ENCODE measurements at places on chromosomes 2 and 18.

DNA sequence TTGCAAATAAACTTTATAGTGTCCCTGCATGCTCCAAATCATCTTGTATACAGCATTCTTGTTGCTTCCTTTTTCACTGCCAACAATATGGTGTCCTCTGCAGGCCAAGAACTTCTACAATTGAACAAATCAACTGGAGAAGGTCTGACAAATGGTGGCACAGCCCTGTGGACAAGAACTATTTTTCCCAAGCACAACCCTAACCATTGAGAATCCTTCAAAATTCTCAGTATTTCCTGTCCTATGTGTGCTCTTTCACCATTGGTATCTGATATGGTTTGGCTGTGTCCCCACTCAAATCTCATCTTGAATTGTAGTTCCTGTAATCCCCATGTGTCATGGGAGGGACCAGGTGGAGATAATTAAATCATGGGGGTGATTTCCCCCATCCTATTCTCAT, 865.1 kb upstream of the ACVR2A start:
- DNase-seq: no peak

DNA sequence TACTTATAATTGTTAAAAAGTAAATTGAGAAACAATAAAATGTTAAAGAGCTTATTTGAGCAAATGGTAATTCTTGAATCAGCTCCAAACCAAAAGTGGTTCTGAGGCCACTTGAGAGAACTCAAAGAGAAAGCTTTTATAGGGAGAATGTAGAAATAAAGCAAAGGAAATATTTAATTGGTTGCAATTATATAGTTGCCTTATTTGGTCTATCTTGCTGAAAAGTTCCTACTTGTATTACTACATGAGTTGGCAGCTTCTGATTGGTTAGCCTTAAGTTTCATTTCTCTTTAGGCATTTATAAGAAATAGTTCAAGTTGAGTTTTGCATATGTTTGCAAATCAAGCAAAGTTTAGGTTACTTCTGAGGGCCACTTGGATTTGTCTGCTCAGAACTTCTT, 38.1 kb downstream of the SCN2A start:
- DNase-seq: no peak

GRCh38 chr2:179538406-179539123, 273.9 kb upstream of the SESTD1 start:
- DNase-seq: no peak

GRCh38 chr2:41934329-41934958, 113.4 kb upstream of the PKDCC start:
- DNase-seq: no peak
